ENCODE measurements at places on chromosomes 13 and 19.
A peak's percentile ranks its signal among the peaks of the same experiment; 100 is the strongest.

GRCh38 chr13:39210961-39211534 is 172.8 kb downstream of the NHLRC3 start:
- DNase-seq, result no peak

- DNase-seq, result no peak
Measured at GRCh38 chr19:35993923-35994598, 927 bp upstream of the SDHAF1 start.

GRCh38 chr19:8095354-8095886 is 42.9 kb downstream of the CCL25 start:
- DNase-seq, result no peak

GRCh38 chr13:30712536-30713532 is 22.5 kb upstream of the ALOX5AP start:
- DNase-seq, result no peak

- DNase-seq, result no peak
Measured at GRCh38 chr13:33310245-33311038, 24.9 kb upstream of the STARD13 start.

GRCh38 chr19:38425810-38426466 is at the start of gene RASGRP4:
RASGRP4 (minus strand) TSS chr19:38426219; CDS start chr19:38426091, 128 bp downstream.
- no peak for DNase-seq

DNA sequence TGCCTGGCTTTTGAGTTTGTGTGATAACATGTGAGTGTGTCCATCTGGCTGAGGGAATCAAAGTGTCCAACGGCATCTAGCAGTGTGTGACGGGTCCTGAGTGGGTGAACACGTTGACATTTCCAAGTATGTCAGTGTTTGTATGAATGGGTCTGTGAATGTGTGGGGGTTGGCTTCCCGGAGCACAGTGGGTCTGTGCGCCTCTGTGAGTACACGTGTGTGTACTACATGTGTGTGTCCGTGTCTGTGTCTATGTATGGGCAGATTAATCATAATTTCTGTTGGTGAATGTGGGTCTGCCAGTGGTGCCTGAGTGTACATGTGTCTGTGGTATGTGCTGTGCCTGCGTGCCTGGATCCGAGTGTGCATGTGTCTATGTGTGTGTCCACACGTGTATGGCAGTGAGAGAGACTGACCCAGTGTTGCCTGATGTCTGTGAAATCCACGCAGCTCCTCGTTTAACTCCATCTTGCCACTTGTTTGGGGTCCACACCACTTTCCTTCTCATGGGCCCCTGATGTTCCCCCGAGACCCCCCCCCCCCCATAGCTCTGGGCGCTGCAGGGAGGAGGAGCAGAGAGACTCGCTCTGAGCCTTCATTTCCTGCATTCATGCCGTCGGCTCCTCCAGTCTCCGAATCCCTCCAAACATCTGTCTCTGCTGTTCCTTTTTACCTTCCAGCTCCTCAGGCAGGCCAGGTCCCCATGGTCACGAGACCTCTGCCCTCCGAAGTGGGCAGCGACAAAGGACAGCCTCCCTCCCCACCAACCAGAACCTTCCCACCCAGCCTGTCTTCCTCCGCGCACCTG is 5.3 kb downstream of the CCDC8 start:
- no peak for DNase-seq

- no peak for DNase-seq
Measured at GRCh38 chr13:64675255-64675892, 2554.8 kb downstream of the PCDH9 start.

- no peak for DNase-seq
Measured at GRCh38 chr13:113110048-113110851, 4.7 kb downstream of the F7 start.

DNA sequence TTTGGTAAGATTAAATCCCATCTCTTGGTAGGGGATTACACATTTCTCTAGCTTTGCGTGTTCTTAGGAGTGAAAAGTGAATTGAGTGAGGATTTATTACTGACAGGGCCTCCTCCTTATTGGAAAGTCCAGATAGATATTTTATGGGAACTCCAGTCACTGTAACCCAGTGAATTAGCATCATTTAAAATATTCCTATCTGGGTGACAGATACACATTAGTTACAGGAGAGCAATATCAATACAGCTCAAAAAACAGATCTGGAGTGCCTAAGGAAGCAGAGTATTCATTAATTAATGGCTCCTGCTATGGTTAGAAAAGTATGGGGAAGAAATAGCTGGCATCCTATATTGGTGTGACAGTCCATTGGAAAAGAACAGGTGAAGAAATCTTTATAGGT is 248.2 kb downstream of the SLITRK6 start:
- DNase-seq, result no peak

GRCh38 chr19:21574607-21575006 is 69.2 kb downstream of the ZNF429 start:
- DNase-seq, result no peak

- no peak for DNase-seq
Measured at GRCh38 chr19:48530066-48530720, 18.6 kb upstream of the LMTK3 start.

DNA sequence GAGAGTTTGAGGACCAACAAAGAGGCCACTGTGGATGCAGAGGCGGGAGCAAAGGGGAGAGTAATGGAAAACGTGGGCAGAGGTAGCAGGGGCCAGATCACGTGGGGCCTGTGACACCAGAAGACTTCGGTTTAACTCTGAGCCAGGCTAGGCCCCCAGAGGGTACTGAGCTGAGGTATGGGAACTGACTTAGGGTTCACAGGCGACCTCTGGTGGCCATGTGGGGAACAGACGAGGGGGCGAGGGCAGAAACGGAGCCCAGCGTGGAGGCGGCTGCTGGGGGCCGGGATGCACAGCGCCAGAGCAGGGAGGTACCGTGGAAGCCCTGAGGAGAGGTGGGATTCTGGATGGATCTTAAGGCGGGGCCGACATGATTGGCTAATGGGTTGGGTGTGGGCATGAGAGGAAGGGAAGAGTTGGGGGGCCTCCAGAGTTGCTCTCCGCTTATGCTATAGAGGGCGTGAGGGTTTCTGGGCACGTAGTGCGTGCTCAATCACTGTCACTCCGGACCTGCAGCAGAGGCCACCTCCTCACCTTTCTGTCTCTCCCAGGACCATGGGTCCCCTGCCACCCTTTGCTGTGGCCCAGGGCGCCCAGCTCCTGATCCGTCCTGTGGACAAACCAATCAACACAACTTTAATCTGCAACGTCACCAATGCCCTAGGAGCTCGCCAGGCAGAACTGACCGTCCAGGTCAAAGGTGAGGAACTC is 13.7 kb downstream of the PVR start:
- DNase-seq, result peak; percentile 51
